ENCODE measurements at places on chromosomes 1 and 21. TPM values are rescaled to one million over a fixed set of nuclear protein-coding genes. Genes with fewer than 3 reads are reported as not detected.

TBCE gene
- 44.7 TPM for total RNA-seq

SDF4 gene
- total RNA-seq: 131 TPM

TRIM67 gene
- 0.28 TPM for total RNA-seq

TMEM81 gene
- 2.6 TPM for total RNA-seq

GJA5 gene
- total RNA-seq: not detected

SASS6 gene
- 4.0 TPM for total RNA-seq

WNT3A gene
- 0.05 TPM for total RNA-seq

OR2W3 gene
- not detected for total RNA-seq

FCRL1 gene
- not detected for total RNA-seq

CCDC17 gene
- 0.45 TPM for total RNA-seq

TEX38 gene
- not detected for total RNA-seq

TNN gene
- total RNA-seq: not detected

ZBTB21 gene
- total RNA-seq: 5.9 TPM

ASTN1 gene
- not detected for total RNA-seq

OR2G6 gene
- total RNA-seq: not detected

S100A14 gene
- 0.36 TPM for total RNA-seq

SELENBP1 gene
- total RNA-seq: 6.2 TPM

TMEM269 gene
- 0.08 TPM for total RNA-seq

GSTM1 gene
- not detected for total RNA-seq

PPM1J gene
- 1.1 TPM for total RNA-seq

FMO4 gene
- total RNA-seq: 1.2 TPM

PIGP gene
- total RNA-seq: 17.6 TPM

RORC gene
- total RNA-seq: not detected

SRSF4 gene
- total RNA-seq: 50.7 TPM

DISC1 gene
- total RNA-seq: 0.34 TPM

RNU1-2 gene
- not detected for total RNA-seq

PKP1 gene
- total RNA-seq: not detected

CLDN17 gene
- total RNA-seq: not detected

TRIM46 gene
- 1.4 TPM for total RNA-seq

RNF186 gene
- not detected for total RNA-seq

FCRL5 gene
- total RNA-seq: not detected

LENEP gene
- not detected for total RNA-seq

PLEKHG5 gene
- 3.9 TPM for total RNA-seq

HSPB7 gene
- total RNA-seq: not detected

CYB5RL gene
- total RNA-seq: 2.4 TPM

TSSK3 gene
- not detected for total RNA-seq

MCOLN2 gene
- total RNA-seq: 1.7 TPM

CELA3B gene
- not detected for total RNA-seq

NHLH1 gene
- 0.35 TPM for total RNA-seq

YOD1 gene
- total RNA-seq: 8.0 TPM

PCSK9 gene
- total RNA-seq: 4.1 TPM

FAM72B gene
- total RNA-seq: 6.1 TPM

ADAMTS5 gene
- not detected for total RNA-seq

SIM2 gene
- 14.4 TPM for total RNA-seq

MROH9 gene
- total RNA-seq: not detected

AGMAT gene
- 8.6 TPM for total RNA-seq

UBE2U gene
- total RNA-seq: not detected

SEMA6C gene
- total RNA-seq: 0.72 TPM

LCE2A gene
- total RNA-seq: not detected

HPDL gene
- total RNA-seq: 4.4 TPM

APCS gene
- total RNA-seq: not detected

A3GALT2 gene
- not detected for total RNA-seq

RASAL2 gene
- total RNA-seq: 19.2 TPM

KIF21B gene
- total RNA-seq: 3.4 TPM

CCDC185 gene
- total RNA-seq: 0.05 TPM

RGS16 gene
- total RNA-seq: 0.32 TPM

Measured in A549 treated with DMSO at 1 μM for 4 hours (cell line).